ENCODE measurements at places on chromosomes 16 and 17. TPM values are rescaled to one million over a fixed set of nuclear protein-coding genes. Genes with fewer than 3 reads are reported as not detected.

DNA sequence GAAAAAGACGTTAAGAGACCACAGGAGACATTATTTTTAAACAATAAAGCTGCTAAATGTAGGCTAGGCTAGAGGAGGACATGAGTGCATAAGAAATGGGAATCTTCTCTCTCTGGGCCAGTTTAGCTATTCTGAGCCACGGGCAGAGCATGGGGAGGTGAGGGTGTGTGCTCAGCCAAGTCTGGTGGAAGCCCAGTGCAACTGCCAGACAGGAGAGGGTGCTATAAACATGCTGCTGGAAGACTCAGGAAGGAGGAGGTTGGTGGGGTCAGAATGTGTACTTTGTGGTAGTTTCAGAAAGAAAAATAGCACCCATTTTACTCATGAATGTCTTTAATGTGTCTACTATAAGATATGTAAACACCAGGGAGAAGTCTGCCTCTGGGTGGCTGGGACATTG lies 5.9 kb upstream of the SDK2 start:
- DNase-seq, result no peak

SLC35B1 gene
- 71.7 TPM for total RNA-seq

CDH8 gene
- 8.0 TPM for total RNA-seq

- DNase-seq, result peak; percentile 87
These were observed 163.4 kb upstream of the CIBAR2 start for GRCh38 chr16:85275533-85276249.

- DNase-seq, result no peak
These were observed 46.3 kb downstream of the KCNJ2 start for GRCh38 chr17:70215656-70216055.

USP6 gene
- 0.22 TPM for total RNA-seq

CORO6 gene
- total RNA-seq, result 6.8 TPM

- no peak for DNase-seq
These were observed 37.2 kb downstream of the ABR start for GRCh38 chr17:1142561-1142971.

DNA sequence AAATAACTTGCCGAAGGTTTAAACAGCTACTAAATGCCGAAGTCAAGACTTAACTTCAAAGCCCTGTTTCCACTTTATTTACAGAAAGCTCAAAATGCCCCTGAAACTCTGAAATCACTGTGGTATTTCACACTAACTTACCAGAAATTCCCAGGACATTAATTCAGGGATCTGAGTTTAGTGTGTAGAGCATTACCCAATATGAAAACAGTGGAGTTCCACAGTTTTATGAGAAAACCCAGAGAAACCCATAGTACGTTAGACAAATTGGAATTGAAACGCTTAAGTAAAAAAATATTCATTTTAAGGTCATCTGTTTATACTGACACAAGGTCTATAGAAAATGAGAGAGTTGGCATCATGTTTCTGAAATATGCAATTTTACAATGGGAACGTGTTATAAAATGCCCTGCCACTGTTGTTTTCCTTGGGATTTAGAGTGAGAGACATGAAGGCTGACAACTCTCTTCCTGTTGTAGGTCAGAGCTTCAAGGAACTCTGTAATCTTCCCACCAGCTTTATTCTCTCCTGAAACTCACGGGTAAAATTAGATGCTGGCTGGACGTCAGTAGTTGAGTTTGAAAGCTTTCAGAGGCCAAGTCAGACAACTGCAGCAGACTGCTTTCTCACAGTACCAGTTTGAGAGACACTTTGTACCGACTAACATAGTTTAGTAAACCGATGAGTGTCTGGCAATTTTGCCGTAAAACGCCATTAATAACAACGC lies 139.4 kb upstream of the TBX2 start:
- no peak for DNase-seq

DNA sequence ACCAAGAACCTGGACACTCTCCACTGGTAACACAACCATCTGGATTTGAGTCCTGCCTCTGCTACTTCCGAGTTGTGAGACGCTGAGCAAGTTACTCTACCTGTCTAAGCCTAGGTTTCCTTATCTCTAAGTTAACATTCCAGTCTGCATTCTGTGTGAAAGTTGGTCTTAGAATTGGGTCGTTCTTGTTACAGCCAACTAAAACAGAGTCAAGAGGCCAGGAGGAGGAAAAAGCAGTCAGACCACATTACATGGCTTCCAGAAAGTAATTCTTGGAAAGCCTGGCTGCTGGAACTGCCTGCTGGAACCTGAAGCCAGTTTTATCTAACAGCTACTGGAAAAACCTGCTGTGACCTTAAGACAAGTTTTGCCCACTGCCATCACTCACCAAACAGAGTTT lies 38.4 kb upstream of the XYLT1 start:
- DNase-seq, result no peak
